Posterior cingulate gyrus (tissue), 11 donors: ENCODE measurements at places on chromosomes 11 and 22.

- no peak for DNase-seq
Observed at GRCh38 chr11:10109806-10110205, 184.2 kb downstream of the SBF2 start.

DNA sequence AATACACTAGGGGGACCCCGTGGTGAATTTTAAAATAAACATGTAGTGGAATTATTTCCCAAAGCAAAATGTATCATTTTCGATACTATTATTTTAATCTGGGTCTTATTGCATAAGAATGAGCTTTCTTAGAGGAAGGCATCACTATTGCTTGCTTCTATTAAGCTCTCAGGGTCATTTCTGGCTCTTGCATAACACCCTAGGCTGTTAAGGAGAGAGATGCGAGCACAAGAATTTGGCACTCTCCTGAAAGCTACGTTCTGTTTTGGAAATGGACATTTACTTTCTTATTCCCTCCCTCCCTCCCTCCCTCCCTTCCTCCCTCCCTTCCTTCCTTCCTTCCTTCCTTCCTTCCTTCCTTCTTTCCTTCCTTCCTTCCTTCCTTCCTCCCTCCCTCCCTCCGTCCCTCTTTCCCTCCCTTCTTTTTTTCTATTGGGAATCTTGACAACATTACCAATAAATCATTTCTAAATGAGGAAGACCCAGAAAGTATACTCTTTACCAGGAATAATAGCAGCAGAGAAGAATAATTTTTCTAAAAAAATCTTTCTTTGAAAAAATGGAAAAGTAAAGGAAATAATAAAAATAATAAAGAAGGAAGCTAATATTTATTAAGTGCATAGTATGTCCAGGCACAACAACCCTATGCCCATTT, 83.6 kb upstream of the BDNF start:
- DNase-seq: no peak

- no peak for DNase-seq
Observed at GRCh38 chr22:27997538-27997937, 78.5 kb upstream of the PITPNB start.

DNA sequence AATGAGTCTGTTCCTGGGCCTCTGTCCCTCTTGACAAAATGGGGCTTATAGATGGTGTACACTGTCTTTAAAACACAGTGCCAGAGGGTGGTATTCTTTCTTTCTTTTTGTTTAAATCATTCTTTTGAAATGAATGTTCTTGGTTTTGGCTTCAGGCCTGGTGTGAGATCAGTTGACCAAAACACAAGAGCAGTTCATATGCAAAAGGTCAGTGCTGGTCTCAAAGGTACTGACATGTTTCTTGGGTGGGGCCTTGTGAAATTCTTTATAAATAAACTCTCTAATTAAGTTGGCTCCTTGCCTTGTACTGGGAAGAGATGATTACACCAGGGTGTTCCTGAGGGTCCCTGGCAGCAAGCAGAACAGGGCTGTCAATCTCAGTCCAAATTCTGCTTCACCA, 110.0 kb downstream of the FBXO7 start:
- no peak for DNase-seq

DNA sequence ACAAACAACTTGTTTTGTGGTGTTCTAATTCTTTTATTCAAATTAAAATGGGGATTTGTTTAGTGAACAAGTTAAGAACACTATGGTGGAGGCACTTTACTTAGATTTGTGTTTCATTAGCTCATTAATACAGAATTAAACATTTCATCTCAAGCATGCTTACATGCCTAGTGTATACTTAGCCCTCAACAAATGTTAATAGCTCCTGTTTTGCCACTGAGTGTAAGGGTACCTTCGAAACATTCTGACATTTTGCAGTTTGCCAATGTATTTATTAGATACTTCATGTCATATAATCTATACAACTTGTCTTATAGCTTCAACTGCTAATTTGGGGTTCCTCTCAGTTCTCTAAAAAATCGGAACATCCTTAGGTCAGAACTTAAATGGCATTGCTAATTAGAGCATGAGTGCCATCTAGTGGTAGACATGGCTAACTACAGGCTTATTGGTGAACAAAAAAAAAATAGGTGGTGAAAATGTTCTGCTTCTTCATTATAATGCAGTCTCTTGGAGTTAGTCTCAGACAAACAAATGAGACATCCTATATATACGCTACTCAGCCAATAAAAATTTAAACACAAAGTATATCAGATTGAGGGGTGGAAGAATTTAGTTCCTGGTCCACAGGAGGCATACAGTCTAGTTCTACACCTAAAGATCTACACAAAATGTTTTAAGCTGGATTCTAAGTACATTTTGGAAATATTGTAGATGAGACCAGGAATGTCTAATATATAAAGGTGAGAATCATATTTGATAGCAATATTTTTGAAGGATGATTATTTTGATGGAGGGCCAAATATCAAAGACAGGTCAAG, 4.9 kb upstream of the CNTN5 start:
- no peak for DNase-seq

DNA sequence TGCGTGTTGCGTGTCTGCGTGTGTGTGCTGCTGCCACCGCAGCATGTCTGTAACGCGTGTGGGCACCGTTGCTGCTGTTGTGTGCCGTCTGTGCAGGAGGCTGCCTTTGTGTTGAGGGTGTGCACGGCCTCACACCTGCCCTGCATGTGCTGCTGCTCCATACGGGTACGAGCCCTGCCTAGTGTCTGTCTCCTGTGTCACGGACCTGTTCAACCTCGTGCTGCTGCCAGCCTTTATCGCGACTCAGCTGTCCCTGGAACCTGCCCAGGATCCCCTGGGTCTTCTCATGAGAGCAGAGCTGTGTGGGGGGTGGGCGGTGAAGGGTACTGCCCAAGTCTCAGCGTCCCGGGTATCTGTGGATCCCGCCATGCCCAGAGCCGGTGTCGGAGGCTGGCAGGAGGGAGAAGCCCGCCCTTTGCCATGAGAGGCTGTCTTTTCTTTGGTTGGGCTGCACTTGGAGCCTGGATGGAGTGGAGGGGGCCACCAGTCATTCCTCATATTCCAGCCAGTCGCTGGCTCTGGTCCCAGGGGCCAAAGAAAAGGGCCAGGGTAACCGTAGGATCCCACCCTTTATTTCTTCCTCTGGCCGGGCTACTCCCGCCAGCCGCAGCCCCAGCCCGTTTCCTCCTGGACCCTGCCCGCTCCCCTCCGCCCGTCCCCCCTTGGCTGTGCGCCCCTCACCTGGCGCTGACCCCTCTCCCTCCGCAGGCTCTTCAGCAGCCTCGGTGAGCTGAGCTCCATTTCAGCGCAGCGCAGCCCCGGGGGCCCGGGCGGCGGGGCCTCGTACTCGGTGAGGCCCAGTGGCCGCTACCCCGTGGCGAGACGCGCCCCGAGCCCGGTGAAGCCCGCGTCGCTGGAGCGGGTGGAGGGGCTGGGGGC, 7.8 kb upstream of the ACR start:
- DNase-seq: no peak

DNA sequence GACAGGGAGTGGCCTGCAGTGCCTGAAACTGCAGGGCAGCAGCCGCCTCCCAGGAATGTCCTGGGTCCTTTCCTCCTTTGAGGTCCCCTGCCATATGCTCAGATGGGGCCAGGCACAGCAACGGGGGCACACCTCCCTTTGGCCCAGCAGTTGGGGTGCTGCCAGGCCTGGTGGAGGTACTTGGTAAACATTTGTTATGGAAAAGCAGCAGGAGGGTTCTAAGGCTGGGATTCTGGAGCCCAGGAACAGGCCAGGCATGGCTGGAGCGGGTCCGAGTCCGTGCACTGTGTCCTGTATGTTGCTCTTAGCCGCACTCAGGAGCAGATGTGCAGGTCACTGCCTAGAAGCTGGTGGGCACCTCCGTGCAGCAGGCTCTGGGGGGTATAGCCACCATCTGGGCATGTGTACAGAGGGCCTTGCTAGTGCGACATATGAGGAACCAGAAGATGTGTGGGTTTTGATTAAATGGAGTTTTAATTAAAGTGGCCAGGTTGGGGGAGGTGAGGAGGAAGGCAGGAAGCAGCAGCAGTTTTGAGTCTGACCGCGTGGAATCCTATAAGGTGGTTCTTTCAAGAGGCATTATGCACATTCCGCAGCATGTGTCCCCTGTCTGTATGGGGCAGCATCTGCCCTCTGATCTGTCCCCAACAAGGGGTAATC, 1.5 kb downstream of the ADORA2A start:
- DNase-seq: peak; percentile 61

DNA sequence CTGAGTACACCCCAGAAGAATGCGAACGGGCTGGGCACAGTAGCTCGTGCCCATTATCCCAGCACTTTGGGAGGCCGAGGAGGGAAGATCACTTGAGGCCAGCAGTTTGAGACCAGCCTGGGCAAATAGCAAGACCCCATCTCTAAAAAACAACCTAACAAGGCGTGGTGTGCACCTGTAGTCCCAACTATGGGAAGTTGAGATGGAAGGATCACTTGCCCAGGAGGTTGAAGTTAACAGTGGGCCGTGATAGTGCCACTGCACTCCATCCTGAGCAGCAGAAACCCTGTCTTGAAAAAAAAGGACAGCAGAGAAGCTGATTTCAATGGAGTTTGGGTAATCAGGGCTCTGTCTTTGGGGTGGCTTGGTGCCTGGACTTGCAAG, 3.3 kb downstream of the RPLP2 start:
- no peak for DNase-seq

DNA sequence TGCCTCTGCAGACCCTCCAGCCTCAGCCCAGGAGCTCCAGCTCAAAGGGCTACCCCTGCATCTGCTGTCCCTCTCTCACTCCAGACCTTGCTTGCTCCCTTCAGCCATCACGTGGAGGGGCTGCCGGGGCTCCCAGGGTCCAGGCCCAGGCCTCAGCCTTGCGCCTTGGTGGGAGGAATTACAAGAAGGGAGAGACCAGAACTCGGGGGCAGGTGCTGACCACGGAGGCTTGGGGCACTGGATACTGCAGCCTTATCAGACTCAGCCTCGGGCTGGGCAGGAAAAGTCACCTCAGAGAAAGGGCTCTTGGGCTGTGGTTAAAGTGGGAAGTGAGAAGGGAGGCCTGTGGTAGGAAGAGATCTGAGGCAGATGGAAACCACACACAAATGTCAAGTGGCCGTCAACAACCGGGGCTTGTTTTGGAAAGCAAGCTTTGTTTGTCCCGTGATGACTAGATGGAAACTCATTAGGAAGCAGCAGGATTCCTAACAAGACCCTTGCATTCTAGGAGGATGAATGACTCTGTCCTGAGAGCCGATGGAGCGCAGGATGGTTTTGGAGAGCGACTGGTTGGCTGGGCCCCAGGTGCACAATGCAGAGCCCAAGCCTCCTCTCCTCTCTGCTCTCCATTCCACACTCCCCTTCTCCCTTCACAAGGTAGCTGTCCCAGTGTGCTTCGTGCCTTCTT, 1321.7 kb downstream of the TBC1D22A start:
- DNase-seq: no peak
